ENCODE measurements at places on chromosomes 7 and 10. TPM values are rescaled to one million over a fixed set of nuclear protein-coding genes. Genes with fewer than 3 reads are reported as not detected.

GRCh38 chr7:94067047-94067446 is 62.9 kb upstream of the BET1 start:
- DNase-seq = no peak

- DNase-seq = no peak
Observed at GRCh38 chr10:99768556-99768955, 13.9 kb upstream of the ABCC2 start.

GRCh38 chr10:73439605-73440312 is 6.4 kb upstream of the MSS51 start:
- no peak for DNase-seq

DNA sequence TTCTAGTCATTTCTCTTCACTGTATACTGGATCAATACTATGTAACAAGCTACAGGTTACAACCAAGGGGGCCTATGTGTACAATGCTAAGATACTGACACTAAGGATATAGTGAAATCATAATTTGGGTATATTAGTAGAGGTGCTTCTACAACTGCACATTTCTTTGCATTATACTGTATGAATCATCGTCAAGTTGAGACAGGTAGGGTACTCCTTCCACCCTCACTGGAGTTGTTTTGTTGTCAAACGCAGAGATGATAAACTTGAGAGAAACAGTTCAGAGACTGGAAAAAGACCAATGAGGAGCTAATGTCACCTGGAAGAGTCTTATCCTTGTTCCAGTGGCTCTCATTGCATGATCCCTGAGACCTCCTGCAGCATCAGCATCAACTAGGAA is 208.2 kb upstream of the PRPS1L1 start:
- DNase-seq = no peak

GRCh38 chr10:86944907-86945306 is 12.5 kb downstream of the MMRN2 start:
- no peak for DNase-seq

DNA sequence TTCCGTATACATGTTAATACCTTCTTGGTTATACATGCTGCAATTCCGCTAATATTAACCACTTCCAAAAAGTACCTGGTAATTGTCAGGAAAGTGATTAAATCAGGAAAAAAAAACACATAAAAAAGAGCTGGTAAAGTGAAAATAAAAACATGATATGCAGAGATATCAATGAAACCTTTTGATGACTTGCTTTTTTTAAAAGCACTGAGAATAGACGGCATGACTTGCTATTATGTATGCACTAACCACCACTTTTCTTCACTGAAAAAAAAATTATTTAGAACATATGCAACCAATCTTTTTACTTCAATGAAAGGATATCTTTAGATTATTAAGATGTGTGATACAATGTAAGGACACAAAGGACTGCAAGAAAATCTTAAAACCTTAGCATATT is 163.0 kb downstream of the KMT2E start:
- no peak for DNase-seq

- no peak for DNase-seq
Observed at GRCh38 chr7:121334875-121335648, 6.3 kb downstream of the WNT16 start.

Gene PODXL
- 945 TPM for total RNA-seq

Gene FAM25A
- total RNA-seq = not detected

Gene ABCC2
- total RNA-seq = 0.42 TPM

Gene DMTF1
- total RNA-seq = 86.0 TPM
